ENCODE measurements at places on chromosomes 16 and 17. TPM values are rescaled to one million over a fixed set of nuclear protein-coding genes. Genes with fewer than 3 reads are reported as not detected.

DNA sequence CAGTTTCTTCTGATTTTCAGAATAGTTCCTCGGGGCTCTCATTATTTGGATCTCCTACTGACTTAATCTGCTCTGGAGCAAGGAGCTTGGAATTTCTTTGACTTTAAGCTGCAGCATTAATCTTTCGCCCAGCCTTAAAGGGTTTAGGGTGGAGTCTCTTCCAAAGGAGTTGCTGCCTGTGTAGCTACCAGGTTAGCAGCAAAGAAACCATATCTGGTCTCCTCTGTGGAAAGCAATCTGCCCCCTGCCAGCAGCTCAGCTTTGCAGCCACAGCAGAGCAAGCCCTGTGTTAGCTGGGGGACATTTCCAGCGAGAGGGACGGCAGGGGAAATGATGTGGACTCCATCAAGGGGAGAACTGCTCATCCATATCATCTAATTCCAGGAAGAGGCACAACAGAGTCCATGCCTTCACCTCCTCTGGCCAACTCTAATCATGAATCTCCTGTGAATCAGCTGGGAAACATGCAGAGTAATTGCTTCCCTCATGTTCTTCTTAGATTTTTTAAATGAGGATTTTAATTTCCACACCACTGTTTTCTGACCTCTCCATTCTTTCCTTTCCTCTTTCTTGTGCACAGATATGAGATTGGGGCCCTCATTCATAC, 827.6 kb upstream of the CA10 start:
- no peak for DNase-seq

Gene SCGB1C2
- total RNA-seq: not detected

DNA sequence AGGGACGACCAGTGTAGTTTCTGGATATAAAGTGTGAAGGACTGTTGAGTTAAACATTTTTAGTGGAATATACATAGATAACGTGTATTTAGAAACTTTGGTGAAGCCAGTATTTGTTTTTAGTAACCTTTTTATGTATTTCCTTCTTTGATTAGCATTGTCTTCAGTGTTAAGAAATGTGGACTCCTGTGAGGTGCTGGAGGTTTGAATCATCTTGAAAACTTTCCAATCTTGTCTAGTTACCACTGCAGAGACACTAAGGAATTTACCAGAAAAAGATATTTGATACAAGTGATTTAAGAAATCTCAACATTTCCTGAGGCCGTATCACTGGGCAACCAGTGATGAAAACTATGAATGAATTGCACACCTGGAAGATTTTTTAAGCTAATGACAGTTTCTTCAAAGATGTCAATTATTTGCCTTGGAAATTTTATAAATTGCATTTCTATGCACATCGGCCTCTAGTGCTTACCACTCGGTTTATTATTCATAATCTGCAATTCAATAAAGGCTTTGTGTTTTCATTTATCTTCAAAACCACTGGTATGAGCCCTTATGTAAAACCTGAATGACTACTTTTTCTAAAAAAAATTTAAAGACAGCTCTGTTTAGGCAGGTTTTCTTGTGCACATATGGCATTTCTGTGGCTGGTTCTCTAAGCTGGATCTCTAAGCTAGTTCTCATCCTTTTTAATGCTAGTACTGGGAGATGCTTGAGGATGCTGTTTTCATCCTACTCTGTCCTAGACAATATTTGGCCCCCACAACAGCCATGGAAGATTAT, 31.4 kb upstream of the ADCY7 start:
- no peak for DNase-seq

DNA sequence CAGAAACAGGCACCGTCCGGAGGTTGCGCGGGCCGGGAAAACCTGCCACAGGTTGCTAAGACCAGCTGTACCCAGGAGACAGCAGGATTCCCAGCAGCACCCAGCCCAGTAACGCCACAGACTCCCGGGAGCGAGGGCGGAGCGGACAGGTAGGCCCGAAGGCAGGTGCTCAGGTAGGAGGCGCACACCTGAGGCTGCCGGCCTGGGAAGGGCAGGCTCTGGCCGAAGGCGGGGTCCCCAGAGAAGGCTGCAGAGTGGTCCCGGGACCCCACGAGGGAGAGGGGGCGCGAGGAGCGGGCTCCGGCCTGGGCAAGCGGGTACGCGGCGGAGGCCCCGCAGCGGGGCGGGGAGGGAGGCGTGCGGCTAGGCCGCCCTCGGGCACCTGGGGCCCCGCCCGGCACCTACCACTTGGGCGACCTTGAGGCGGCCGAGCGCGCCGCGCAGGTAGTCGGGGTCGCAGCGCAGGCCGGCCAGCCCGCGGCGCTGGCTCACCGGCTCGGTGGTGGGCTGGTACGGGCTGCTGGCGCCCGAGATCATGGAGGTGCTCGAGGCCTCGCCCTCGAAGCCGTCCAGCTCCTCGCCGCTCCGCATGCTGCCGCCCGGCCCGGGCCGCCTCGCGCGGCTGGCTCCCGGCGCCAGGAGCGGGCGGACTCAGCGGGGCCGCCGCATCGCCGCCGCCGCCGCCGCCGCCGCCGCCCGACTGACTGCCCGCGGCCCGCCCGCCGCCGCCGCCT, 441 bp downstream of the CMTM4 start:
- no peak for DNase-seq

- DNase-seq: no peak
Observed at GRCh38 chr16:79320956-79321355, 279.6 kb downstream of the MAF start.

Gene NECAB2
- 1.1 TPM for total RNA-seq

GRCh38 chr16:31696968-31697743, 169.5 kb downstream of the AHSP start:
- DNase-seq: peak; percentile 38

DNA sequence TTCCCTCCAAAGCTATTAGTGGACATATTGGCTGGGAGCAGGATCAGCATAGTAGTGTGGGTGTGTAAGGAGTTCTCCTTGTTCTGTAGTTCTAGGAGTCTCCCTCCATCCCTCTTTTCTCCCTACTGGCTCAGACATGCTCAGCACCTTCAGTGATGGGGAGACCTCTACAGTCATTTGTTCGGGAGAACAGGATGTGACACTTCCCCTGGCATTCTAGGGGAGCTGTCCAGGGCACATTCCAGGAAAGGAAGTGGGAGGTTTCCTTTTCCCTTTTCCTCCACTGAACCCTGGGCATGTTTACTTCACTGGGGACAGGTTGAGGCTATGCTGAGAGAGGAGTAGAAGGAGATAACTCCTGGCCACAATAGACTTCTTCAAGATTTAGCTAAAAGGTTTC, 86.5 kb downstream of the MYH13 start:
- DNase-seq: no peak

DNA sequence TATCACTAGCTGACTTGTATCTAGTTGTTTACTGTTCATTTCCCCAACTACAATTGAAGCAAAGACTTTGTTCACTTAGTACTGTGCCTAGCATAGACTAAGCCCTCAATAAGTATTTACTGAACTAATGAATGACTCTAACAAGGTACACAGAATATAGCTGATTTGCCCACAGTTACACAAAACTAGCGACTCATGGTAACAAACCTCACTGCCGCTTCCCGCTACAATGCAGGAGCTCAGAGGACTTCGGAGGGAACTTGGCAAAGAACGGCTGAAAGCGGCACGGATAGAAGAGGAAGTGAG, 524 bp downstream of the EFTUD2 start:
- no peak for DNase-seq

GRCh38 chr16:3027983-3028715, 4.3 kb downstream of the THOC6 start:
- DNase-seq: peak; percentile 87

Gene SCNN1B
- not detected for total RNA-seq

DNA sequence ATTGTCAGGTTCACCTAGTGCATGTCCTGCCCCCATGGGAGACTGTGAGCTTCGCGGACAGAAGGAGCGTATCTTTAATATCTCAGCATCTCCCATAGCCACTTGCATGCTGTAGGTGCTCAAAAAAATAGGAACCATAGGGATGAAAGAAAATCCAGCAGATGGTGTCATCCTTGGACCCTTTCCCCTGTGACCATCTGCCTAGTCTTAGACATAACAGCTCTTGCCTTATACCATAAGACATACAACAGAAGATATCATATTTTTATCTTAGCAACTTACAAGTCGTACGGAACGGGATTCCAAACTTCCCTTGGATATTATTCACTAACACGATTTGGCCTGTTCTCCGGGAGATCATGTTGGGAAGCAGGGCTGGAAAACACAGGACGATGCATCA, 14.5 kb downstream of the DHRS7C start:
- DNase-seq: no peak

GRCh38 chr17:57174591-57174990, 81.7 kb upstream of the MSI2 start:
- DNase-seq: no peak

DNA sequence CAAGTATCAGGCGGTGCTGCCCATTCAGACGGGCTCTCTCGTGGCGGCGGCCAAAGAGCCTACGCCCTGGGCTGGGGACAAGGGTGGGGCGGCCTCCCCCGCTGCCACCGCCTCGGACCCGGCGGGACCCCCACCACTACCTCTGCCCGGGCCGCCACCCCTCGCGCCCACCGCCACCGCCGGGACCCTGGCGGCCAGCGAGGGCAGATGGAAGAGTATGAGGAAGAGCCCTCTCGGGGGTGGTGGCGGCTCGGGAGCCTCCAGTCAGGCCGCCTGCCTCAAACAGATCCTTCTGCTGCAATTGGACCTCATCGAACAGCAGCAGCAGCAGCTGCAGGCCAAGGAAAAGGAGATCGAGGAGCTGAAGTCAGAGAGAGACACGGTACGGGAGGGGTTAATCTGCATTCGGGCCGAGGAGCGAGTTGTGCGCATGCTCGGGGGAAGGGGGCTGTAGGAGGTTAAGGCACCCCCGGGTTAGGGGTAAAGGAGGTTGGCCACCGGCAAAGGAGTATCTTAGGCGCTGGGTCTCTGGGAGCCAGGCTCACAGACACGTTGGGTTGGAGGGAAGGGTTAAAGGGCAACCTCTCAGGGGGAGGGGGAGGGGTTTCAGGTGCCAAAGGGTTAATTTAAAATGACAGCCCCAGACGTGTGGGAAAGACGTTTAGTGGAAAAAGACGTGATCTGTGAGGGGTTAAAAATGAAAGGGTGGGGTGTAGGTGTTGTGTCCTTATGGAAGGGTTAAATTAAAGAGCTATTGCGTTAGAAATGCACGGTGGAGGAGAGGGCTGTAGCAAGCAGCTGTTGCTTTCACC, 1.4 kb downstream of the MSL1 start:
- DNase-seq: no peak

Gene EFNB3
- 0.14 TPM for total RNA-seq

Gene IGFBP4
- 10.8 TPM for total RNA-seq

All from NCI-H460 (cell line).